ENCODE measurements at places on chromosomes 1 and 21.

DNA sequence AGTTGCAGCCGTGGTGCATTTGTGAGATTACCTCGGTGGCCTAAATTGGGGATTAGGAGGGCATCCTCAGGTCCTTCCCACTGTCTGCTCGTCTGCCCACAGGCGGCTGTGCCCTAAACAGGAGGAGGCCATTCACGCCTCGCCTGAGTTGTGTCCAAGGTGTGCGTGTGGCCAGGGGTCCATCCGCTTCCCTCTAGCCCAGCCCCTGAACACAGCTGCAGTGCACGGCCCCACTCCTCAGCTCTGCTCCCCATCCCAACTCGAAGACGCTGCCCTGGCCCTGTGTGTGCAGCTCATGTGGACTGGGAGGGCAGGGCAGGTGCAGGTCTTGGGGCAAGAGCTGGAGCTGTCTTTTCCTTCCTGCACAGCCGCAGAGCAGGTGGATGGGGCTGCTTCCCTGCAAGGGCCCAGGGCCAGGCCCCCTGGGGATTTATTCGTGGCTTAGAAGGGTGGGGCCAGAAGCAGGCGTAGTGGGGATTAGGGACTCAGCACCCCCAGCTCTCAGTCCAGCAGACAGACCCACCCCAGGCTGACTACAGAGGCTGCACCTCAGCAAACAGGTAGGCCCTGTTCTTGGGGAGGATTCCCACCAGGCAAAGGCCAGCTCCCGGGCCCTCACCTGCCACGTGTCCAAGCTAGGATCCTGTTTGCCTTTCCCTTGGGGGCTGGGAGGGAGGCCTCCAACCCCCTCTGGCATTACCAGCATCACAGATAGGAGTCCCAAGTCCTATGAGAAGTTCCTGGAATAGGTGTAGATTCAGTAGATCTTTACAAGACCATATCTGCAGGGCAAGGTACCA is 4.3 kb downstream of the GUK1 start:
- no peak for DNase-seq

DNA sequence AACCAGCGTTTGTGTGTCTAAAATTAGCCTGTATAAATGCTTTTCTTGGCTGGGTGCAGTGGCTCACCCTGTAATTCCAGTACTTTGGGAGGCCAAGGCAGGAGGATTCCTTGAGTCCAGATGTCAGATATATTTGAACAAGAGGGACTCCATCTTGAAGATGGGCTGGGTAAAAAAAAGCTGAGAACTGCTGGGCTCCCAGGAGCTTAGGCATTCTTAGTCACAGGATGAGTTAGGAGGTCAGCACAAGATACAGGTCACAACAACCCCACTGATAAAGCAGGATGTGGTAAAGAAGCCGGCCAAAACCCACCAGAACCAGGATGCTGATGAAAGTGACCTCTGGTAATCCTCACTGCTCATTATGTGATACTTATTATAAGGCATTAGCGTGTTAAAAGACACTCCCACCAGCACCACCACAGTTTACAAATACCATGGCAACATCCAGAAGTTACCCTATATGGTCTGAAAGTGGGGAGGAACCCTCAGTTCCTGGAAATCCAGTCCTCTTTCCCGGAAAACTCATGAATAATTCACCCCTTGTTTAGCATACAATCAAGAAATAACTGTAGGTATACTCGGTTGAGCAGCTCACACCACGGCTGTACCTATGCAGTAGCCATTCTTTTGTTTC is 36.2 kb upstream of the ZNF496 start:
- no peak for DNase-seq

DNA sequence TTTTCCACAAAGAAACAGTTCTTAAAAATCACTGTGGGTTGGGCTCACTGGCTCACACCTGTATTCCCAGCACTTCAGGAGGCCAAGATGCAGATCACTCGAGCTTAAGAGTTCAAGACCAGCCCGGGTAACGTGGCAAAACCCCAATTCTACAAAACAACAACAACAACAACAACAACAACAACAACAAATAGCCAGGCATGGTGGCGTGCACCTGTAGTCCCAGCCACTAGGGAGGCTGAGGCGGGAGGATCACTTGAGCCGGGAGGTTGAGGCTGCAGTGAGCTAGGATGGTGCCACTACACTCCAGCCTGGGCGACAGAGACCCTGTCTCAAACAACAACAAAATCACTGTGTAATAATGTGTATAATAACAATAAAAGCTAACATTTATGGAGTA is 40.8 kb downstream of the CDCP2 start:
- no peak for DNase-seq

GRCh38 chr1:232186931-232187330 is 443.0 kb downstream of the SIPA1L2 start:
- DNase-seq, result no peak

DNA sequence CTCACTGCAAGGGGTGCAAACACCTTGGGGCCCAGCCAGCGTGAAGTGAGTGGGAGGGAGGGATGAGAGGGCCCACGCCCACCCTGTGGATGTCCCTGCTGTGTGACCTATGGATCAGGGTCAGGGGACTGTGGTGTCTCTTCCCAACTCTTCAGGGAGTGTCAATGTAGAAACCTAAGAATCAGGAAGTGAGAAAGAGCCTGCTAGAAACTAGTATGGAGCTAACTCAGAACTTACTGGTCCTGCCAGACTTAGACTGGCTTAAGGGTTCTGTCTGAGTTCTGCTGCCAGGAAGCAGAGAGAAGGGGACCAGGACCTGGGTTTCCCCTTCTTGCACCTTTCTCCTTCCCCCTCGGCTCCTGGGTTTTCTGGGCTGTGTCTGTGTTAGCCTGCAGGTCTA is 1.8 kb upstream of the IL10 start:
- DNase-seq, result no peak

GRCh38 chr1:108142773-108143394 is 57.3 kb downstream of the SLC25A24 start:
- DNase-seq, result no peak

DNA sequence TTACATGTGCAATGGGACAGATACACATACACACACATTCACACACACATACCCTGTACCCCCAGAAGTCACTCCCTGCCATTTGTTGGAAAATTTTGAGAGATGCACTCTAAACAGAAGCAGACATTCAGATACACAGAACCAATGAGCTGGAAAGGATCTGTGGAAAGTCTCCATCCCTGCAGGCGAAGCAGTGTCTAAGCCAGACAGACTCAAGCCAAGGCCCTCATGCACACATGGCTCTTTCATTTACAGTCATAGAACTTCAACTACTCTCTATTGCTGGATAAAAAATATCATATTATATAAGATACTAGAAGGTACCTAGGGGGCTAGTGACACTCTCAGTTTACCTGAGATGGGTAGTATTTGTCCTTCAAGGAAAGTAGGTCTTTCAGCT is 7.3 kb upstream of the SEC16B start:
- DNase-seq, result no peak

DNA sequence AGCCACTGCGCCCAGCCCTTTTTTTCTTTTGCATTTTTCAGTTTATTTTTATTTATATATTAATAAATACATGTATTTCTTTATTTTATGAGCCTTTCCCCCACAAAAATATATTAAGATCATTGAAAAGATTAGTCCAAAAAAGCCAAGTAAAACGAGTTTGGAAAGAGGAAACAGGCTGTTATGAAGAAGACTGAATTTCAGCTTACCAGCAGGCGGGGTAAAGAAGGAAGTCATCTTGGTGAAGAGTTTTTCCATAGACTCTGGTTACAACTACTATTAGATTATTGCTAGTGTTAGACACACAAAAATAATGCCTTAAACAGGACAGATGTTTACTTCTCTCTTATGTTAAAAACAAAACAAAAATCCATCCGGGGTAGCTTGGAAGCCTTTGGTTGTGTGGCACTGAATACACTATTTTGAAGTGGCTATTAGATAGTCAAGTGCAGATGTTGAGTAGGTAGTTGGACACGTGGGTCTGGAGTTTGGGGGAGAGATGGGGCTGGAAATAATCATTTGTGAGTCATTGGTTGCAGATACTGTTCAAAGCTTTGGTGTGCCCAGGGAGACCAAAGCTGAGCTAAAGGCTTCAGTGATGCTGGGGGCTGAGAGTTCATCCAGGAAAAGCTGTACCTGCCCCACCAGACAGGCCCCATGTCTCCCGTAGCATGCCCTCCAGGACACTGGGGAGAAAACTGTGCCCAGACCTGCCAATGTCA is 8.7 kb upstream of the LRRC71 start:
- no peak for DNase-seq

GRCh38 chr1:157136133-157136532 is 2.1 kb downstream of the ETV3 start:
- DNase-seq, result no peak

GRCh38 chr1:15339570-15339969 is 70.1 kb upstream of the EFHD2 start:
- DNase-seq, result no peak

GRCh38 chr1:236345728-236346127 is 48.4 kb upstream of the EDARADD start:
- no peak for DNase-seq

DNA sequence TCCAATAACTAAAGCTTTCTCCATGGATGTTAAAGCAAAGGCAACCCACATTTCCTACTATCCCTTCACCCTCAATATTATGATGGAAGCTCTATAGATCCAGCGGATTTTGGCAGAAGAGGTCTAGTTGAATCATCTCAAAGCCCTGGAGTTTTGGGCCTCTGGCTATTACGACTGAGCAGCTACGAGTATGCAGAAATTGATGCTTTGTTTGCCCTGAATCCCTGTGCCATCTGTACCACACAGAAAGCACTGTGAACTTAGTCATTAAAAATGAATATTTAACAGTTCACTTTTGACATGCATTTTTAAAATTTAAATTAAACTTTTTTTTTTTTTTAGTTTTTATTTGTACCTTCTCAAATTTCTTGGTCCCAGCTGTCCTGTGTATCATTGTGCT is 705.4 kb upstream of the PTBP2 start:
- DNase-seq, result no peak

GRCh38 chr1:115036814-115037507 is 7.3 kb downstream of the TSHB start:
- no peak for DNase-seq

Measured in vagina (tissue), 2 donors.